ENCODE measurements at places on chromosomes 4 and X. TPM values are rescaled to one million over a fixed set of nuclear protein-coding genes. Genes with fewer than 3 reads are reported as not detected.
A peak's percentile ranks its signal among the peaks of the same experiment; 100 is the strongest.

- no peak for DNase-seq
Measured at GRCh38 chr4:141705048-141705746, 68.8 kb downstream of the IL15 start.

GRCh38 chrX:115559672-115560071 is 1.3 kb upstream of the PLS3 start:
- DNase-seq: no peak

DNA sequence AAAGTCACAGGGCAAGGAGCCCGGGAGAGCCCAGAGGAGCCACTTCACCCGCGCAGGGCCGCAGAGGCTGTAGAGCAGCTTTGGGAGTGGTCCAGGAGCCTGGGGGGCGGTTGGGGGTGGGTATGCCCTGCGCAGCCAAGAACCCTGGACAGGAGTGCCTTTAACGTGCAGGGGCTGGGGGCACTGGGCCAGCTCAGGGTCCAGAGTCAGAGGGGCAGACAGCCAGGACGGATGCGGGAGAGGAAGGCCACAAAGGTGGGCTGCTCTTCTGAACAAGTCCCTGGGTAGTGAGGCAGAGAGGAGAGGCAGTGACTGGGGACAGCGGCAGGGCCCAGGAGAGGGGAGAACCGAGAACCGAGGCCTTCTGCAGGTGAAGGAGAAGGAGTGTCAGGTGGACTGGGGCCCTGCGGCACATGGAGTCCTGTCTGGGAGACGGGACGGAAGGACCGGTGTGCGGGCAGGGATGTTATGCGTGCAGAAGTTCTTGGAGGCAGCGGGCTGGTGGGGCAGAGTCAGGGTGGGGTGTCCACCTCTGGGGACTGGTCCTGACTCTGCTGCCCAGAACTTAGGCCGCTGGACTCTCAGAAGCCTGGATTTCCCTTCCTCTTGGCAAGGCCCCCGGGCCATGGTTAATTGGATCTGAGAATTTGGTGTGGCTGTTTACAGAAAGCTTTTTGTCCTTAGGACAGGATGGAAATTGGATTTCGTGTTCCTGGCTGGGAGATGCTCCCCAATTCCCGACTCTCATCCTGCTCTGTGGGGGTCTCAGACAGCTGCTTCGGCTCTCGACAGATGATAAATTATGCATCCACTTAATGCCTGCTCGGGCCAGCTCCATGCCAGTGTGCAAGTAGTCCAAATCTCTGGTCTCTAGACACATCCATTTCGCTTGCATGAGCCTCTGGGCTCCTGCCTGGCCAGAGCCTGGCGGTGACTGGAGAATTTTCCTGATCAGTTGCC is 31.9 kb downstream of the ADRA2C start:
- no peak for DNase-seq

DNA sequence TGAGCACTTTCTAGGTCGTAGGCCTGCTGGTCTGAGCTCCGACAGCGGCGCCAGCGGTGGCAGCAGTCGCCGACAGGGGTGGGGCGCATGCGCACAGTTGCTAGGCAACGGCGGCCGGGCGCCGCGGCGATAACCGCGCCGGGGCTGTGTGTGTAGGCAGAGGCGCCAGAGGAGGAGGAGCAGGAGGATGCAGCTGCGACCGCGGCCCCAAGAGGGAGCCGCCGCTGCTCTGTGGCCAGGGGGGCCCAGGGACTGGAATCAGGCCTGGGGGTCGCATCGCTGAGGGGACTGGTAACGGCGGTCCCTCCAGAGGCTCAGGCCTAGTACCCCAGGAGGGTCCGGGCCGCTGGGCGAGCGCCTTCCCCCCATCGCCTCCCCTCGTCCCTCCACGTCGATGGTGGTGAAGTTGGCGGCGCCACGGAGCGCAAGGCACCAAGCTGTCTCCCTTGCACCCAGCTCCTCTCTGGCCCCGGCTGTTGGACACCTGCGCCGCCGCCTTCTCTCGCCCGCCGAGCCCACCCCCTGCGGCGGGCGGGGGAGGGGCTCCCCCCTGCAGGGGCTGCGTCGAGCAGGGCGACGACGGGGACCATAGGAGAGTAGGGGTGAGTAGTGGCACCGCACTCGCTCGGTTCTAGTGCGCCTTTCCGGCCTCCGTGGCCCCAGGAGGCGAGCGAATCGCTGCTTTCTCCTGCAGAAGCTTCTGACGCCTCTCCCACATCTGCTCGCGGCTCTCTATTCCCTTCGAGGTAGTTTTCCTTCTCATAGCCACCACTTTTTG is 58.6 kb upstream of the ZC4H2 start:
- no peak for DNase-seq

DNA sequence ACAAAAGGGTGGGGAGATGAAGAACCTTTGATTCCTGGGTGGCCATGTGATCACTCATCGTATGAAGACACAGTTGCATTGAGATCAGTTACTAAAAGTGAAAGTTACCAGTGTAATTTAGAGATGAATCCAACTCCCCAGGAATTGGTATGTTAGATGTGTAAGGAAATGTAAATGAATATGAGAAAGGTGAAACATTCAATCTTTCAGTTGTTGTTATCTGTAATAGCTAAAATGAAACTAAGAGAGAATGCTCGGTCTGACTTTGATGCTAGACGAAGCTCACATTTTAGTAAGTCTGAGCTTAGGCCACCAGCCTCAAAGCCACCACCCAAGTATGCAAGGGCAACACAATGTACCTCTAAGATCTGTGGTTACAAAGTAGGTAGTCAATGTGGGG is 194.3 kb upstream of the POF1B start:
- no peak for DNase-seq

DNA sequence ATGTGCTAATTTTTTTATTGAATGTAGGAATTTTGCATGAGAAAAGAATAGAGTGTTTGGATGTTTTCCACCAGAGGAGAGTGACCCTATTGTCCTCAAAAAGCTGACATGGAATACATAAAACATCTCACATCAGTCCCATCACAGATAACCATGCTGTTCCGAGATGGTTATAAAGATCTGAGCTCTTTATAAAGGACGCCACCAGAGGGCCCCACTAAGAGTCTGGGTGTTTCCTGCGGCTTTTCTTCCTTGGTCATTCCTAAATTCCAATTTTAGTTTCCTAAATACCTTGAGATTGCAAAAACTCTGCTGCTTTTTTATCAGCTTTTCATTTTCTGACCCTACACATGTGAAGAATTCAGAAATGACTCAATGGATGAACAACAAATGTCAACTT is 504.5 kb upstream of the FRG1 start:
- peak; percentile 4 for DNase-seq

The SLC9B1 gene
- 1.1 TPM for total RNA-seq

- DNase-seq: no peak
Measured at GRCh38 chr4:158121161-158121579, 51.7 kb downstream of the GASK1B start.

The RPA4 gene
- total RNA-seq: 0.66 TPM

- DNase-seq: peak; percentile 46
Measured at GRCh38 chr4:3766036-3766784, at the start of gene ADRA2C. ADRA2C (plus strand) TSS chr4:3766385; CDS start chr4:3766607, 222 bp downstream.

DNA sequence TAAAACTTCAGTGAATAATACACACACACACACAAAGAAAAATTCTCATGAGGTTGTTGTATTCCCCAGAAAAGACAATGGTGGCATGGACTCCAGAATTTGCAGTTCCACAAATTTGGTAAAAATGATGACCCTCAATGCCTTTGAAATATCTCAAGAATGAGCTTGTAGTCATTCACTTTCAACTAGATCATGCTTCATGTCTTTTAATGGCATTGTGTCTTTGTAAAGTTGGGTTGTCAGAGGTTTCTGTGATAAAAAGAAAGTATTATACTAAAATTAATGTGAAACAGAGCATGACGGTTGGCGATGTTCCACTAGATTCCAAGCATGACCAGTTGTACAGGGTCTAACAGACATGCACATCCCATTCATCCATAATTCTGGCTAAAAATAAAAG is 685.0 kb upstream of the FRG1 start:
- no peak for DNase-seq
